ENCODE measurements at places on chromosomes 3 and 15.

- DNase-seq: no peak
Observed at GRCh38 chr3:157180262-157180661, 20.3 kb upstream of the CCNL1 start.

GRCh38 chr3:45249391-45249790, 23.3 kb upstream of the TMEM158 start:
- no peak for DNase-seq

DNA sequence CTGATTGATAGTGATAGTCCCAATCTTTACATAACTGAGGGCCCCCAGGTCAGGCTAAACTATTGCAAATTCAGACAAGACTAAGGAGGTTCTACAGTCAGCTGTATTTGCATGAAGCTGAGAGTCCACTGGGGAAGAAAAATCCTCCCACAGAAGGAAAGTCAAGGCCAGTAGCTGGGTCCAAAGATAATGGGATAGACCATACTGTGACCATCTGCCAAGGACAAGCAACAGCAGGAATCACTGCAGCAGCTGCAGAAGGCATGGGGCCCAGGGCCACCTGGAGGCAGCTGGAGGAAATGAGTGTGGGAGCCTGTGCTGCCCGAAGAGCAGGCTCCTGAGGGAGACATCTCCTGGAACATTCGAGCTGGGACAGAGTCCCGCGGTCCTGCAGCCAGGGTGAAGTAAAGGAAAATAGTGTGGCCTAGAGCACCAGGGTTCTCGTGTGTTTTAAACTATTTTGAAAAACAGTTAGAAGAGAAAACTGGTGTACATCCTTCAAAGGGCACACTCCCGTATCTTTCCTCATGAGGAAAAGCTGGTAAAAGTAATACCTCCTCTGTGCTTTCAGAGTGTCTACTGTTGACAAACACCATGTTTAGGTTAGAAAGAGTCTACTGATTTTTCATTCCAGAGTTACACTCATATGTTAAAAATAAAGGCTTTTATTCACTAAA, 13.2 kb upstream of the TMEM212 start:
- no peak for DNase-seq

- no peak for DNase-seq
Observed at GRCh38 chr3:178343433-178344038, 192.7 kb upstream of the KCNMB2 start.

DNA sequence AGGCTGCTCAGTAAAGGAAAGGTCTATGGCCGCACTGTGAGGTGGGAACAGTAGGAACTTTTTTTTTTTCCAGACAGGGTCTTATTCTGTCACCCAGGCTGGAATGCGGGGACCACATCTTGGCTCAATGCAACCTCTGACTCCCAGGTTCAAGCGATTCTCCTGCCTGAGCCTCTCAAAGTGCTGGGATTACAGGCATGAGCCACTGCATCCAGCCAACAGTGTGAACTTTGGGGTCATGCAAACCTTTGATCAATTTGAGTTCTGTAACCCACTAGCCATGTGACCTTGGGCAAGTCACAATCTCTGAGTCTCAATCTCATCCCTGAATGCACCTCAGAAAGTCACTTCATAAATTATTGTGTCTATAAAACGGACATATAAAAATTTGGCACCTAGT, 286.8 kb upstream of the CTNNB1 start:
- DNase-seq: no peak

DNA sequence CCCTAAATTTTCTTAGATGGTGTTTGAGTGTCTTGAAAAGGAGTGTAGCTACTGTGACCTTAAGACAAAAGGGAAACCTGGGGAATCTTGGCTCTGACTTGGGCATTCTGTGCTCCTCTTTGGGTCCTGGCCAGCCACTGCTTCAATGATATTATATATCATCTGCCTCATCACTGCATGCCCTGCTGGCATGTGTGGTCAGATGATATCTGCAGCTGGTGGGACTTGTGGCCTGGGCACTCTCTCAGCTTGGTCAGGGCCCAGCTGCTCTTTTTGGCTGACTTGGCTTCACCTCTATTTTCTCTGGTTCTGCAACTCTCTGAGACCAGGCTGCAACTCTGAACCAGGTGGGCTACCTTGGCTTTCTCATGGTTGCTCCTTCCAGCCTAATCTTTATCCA, 446.1 kb upstream of the RARB start:
- DNase-seq: no peak

- no peak for DNase-seq
Observed at GRCh38 chr3:178436773-178437172, 99.5 kb upstream of the KCNMB2 start.
